ENCODE measurements at places on chromosomes 12 and 14. TPM values are rescaled to one million over a fixed set of nuclear protein-coding genes. Genes with fewer than 3 reads are reported as not detected.
A peak's percentile ranks its signal among the peaks of the same experiment; 100 is the strongest.

DNA sequence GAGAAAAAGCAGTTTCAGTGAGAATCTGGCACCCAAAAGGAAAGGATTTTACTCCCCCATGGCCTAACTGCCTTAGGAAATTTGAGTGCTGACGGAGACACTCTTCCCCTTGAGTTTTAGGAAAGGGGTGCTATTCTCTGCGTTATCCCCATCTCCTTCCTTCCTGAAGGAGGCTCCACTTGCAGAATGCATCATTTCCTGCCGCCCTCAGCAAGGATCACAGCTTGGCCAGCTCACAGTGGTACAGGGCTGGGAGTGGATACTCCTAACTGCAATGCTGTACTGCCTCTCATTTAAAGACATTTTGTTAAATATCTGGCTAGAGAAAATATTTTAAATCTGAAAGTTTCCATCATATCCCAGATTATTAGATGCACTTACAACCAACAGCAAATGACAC, 33.0 kb downstream of the RDH12 start:
- DNase-seq: no peak

DNA sequence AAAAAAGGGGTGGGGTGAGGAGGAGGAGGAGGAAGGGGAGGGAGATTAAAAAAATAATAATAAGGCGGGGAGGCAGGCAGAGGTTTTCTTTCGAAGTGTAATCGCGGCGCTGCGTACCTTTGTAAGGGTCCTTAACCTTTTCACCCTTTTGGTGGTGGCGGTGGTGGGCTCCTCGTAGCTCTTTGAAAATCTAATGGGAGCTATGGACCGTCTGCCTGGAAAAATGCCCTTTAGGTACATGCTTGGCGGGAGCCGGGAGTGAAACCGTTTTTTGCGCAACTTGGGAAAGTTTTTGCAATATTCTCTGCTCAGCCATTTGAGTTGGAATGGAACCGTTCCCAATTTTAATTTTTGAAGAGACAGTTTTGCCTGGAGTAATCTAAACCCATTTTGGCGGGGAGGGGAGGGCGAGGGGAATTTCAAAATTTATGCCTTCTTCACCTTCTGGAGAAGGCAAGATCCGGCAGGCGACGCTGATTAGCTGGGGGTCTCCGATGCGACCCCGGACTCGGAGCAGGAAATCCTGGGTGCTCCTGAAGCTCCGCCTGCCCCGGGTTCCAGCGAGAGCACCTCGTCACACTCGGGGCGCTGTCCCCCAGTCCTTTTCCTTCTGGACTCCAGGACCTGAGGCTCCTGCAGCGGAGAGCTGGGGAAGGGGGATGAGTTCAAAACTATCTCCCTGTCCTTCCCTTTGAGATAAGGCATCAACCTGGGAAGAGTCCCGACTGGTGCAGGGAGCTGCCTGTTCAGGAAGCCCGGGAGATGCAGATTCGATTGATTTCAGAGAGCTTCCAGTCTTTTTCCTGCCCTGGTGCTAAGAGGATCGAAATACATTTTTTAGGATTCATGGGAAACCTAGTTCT, 74.6 kb upstream of the TBX5 start:
- peak; percentile 5 for DNase-seq

DNA sequence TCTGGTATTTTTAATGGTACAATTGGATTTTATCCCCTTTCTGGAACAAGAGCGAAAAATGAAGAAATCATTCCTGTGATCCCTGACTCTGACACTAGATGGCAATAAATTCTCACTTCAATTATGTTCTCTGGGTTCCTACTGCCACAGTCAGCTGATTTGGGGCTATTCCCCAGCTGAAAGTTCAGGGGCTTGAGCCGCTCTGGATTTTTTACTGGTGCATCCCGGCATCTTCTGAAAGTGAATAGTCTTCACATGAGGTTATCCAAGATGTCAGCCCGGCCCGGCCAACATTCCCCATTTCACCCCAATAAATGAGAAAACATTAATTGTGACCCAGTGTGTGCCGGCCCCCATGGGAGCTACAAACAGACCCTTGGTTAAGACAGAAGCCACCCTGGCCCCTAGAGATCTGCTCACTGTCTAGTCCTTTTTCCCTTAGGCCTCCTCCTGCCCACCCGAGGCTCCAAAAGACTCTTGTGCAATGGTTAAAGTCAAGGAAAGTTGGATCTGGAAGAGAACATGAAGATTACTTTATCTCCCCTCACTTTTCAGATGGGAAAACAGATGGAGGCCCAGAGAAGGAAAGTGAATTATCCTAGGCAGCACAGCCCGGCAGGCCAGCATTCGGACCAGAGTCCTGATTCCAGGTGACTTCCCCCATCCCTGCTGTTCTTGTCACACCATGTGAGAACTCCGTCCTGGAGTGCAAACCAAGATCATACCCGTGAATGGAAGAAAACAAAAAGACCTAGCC, 20.8 kb downstream of the CKAP4 start:
- DNase-seq: peak; percentile 78

- no peak for DNase-seq
Measured at GRCh38 chr12:21065845-21066244, 65.1 kb upstream of the SLCO1B1 start.

- DNase-seq: no peak
Measured at GRCh38 chr14:79009286-79009685, 839.1 kb downstream of the NRXN3 start.

- no peak for DNase-seq
Measured at GRCh38 chr12:6520186-6520585, 14.1 kb upstream of the GAPDH start.

DNA sequence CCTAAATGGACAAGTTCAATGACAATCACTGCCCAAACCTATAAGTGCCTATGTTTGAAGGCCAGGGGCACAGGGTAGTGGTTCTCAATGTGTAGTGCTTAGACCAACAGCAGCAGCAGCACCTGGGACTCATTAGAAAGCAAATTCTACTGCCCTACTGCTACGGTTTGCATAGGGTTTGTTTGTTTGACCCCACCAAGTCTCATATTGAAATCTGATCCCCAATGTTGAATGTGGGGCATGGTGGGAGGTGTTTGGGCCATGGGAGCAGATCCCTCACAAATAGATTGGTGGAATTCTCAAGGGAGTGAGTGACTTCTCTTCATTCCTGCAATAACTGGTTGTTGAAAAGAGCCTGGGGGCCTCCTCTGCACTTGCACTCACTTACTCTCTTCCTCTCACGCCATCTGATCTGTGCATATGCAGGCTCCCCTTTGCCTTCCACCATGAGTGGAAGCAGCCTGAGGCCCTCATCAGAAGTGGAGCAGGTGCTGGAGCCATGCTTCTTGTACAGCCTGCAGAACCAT, 39.5 kb downstream of the PPM1H start:
- DNase-seq: no peak

- no peak for DNase-seq
Measured at GRCh38 chr12:11040162-11040561, 9.0 kb upstream of the TAS2R31 start.

GRCh38 chr12:64566831-64567517, 43.3 kb upstream of the RASSF3 start:
- peak; percentile 83 for DNase-seq

DNA sequence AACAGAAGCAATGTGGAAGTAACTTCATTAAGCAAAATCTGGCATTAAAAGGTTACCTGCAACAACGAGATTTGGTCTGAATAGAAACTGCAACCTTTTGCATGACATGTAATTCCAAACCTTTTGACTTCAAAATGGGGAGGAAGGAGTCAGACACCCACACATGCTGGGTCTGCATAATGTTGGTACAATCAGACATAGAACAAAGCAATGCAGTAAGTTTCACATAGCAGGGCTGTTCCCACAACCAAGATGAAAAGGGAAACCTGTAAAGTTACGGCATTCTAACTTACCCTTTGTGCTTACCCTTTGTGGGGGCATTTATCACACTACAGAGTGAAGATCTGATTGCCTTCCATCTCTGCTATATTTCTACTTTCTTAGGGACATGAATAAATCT, 10.1 kb upstream of the SLC35F4 start:
- no peak for DNase-seq

- DNase-seq: peak; percentile 50
Measured at GRCh38 chr14:71165121-71166031, 258.1 kb downstream of the PCNX1 start.

DNA sequence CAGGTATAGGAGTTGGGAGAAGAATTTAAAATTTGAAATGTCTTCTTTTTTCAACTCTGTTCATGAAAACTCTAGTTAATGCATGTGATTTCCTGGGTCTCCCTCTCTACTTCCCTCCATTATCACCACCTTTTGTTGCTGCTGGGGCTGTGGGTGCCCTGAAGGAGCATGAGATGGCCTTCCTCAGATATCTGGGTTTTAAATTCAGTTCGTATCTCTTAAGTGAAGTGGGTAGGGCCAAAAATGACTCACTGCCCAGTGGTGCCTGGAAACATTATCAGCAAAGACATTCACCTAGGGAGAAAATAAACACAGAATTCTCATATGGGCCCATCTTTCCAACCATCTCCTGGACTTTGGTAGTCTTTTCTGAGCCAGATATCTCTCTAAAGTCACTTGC, 234.9 kb upstream of the PLEKHG7 start:
- peak; percentile 42 for DNase-seq

DNA sequence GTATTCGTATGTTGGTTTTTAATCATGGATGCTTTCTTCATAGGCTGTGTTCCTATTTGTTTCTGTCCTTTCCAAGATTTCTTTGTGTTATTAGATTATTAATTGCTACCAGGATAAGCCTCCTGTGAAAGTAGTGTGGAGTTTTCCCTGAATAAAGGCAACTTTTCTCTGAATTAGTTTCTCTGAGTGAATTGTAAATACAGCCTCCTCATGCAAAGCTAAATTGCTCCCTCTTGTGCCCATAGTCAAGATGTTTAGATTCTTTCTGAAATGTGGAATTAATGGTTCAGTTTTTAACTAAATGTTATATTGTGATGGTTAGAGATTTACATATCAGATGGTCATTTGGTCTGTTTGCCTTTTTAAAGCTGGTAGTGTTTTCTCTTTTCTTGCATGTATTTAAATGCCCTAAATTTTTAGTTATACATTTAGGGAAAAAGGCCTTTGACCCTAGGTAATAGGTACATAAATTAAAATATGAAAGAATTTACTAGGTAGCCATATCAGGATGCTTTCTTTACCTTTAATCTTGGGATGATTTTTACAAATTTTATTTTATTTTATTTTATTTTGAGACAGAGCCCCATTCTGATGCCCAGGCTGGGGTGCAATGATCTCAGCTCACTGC, 8.9 kb downstream of the APAF1 start:
- peak; percentile 81 for DNase-seq

DNA sequence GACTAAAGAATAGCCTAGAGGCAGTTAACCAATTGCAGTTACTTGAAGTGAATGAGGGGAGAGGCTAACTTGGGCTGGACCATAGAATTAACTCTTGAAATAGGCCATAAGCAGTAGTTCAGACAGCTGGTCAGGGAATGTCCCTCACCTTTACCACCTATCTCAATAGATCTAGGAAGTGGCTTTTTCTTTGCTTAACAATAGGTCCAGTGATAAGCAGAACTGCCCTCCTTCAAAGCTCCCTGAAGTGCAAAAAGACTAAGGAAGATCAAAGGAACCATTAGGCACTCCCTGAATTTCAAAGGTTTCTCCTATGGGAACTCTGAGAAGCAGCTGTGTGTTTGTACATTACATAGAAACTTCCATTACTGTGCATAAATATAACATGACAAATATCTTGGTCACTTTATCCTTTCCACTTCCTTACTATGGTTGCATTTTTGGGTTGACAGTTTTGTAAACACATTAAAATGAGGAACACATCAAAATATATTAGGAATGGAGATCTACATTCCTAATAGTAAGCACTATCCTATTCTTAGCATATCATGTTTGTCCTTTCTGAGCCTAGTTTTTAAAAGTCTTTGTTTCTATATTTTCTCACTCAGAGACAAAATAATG, 7.2 kb upstream of the NAA30 start:
- no peak for DNase-seq

The ALX1 gene
- 2.7 TPM for total RNA-seq

The PNN gene
- 31.1 TPM for total RNA-seq

The IL26 gene
- total RNA-seq: not detected

The CD69 gene
- total RNA-seq: 4.6 TPM

The APOF gene
- not detected for total RNA-seq

The GSC gene
- total RNA-seq: 1.5 TPM

The AGAP2 gene
- total RNA-seq: 3.7 TPM

The OXA1L gene
- 92.3 TPM for total RNA-seq

The TAS2R7 gene
- not detected for total RNA-seq

The ART4 gene
- 0.10 TPM for total RNA-seq
